ENCODE measurements at places on chromosomes 6 and 20.

DNA sequence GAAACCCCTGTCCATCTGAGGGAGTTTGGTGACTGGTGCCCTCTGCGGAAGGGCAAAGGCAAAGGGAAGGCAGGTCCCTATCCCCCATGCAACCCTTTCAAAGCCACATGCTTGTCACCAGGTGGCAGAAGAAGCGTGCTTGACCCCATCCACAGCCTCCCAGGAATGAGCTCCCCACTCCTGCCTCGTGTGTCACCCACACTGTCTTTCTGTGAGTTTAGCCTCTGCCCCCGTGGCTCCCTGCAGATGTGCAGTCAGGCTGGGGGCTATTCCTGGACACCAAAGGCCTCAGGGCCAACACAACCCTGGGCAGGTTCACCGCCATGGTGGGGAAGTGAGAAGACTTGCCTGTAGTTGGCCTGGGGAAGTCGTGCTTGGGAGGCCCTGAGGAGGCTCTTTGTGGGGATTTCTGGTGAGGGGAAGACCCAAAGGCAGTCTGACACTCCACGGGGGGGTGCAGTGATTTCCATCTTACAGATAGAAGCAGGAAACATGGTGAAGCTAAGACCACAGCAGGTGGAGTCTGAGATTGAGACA, 16.6 kb upstream of the PCMTD2 start:
- no peak for DNase-seq

- DNase-seq, result no peak
Observed at GRCh38 chr6:85866370-85866730, 223.7 kb upstream of the SYNCRIP start.

GRCh38 chr6:111958534-111958933, 85.3 kb upstream of the FYN start:
- DNase-seq, result no peak

GRCh38 chr6:132357120-132357519, 44.2 kb downstream of the MOXD1 start:
- no peak for DNase-seq

DNA sequence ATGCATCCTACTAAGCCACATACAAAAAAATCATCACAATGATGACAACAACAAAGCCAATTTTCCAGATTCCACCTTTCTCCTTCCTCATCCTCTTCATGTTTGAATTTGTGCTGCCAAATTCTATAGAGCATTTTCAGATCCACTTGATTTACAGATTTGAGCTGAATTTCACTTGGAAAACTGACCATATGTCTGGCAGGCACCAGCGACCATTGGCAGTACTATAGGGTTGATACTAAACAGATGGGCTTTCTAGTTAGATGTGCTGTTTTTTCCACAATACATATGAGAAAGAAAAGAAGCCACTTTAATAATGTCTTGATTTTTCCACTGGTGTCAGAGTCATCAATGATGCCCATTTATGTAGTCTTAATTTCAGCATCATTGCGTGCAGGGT, 127.0 kb downstream of the PHACTR3 start:
- DNase-seq, result no peak

- DNase-seq, result no peak
Observed at GRCh38 chr6:44778513-44778912, 391.0 kb downstream of the CDC5L start.

DNA sequence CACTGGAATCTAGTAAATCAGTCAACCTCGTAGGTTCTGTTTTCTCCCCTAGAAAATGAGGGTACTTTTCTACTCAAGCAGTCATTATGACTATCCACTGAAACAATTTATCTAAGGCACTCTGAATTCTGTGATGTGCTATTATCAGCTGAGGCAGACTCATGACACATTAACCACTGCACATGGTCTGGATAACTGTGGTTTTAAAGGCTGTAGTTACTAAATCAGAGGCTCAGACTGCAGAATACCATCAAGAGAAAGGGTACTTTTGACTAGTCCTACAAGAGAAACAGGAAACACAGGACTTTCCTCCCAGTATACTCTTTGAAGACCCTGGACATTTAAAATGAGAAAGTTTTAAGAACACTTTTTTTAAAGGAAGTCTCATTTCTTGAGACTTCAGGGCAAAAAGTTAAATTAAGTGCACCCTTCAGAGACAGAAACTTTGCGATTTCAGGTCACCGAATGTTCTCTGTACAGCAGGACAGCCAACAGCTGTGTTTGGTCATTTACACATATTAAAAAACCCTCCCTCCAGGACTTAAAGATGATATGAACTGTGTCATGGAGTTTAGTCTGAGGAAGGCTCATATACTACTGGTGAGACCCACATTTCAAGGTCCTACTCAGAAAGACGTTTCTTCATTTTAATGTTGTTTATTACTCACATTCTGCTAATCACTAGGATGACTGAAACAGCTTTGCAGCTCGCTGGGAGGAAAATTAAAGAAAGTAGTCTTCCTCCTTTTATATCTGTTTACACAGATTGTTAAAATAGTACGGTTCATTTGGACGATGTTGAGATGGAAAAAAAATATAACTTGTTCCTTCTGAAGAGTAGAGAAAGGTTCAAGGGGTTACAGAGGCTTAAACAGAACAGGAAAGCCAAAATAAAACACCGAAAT, 19.9 kb downstream of the ATXN1 start:
- DNase-seq, result no peak

DNA sequence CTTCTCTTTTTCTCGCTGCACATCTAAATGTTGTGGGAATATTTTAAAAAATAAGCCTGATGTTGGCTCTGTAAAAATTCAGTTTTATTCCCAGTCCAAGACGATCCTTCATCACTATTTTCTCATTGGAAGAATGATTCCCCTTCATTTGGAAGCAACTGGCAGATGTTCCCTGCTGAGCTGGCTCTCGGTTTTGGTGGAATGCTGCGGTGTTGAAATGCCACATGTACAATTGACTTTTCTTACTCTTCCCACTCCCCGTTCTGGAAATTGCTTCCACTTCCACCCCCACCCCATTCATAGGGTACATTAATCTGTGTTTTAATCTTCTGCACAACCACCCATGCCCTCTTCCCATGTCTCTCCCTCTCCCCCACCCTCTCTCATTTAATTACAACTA, 496.3 kb upstream of the MAP3K7 start:
- no peak for DNase-seq

GRCh38 chr20:371755-372542, 8.6 kb upstream of the TRIB3 start:
- DNase-seq, result peak; percentile 83

- no peak for DNase-seq
Observed at GRCh38 chr6:127382413-127382812, 39.0 kb upstream of the ECHDC1 start.

DNA sequence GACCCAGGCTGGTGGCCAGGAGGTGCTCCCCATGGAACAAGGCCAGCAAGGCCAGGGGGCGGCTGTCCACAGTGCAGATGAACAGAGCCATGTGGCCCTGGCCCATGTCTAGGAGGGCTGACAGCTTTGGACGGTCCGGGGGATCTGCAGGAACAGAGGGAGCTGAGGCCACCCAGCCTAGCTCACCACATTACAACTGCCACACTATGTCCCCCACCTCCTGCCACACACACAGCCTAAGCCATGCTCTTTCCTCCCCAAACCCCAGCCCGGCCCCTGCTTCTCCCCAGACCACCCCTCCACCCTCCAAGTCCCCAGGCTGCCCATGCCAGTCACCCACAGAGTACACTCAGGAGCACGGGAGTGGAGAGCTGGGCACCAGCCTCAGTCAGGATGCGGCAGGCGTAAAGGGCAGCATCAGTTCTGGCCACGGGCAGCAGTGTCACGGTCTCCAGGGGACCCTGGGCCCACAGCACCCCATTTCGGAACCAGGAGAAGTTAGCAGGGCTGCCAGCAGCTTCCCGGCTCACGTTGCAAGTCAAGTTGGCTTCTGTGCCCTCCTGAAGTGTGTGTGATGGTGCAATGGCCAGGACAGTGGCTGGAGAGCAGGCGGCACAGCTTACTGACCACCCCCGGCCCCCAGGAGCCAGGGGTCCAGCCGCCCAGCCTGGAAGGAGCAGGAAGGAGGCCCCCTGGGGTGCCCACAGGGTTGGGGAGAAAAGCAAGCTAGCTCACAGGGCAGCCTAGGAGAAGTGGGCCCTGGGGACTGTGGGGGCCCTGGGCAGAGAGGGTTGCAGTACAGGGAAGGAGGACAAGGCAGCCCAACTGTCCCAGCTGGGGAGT, 15.2 kb upstream of the ADAM33 start:
- DNase-seq, result no peak

DNA sequence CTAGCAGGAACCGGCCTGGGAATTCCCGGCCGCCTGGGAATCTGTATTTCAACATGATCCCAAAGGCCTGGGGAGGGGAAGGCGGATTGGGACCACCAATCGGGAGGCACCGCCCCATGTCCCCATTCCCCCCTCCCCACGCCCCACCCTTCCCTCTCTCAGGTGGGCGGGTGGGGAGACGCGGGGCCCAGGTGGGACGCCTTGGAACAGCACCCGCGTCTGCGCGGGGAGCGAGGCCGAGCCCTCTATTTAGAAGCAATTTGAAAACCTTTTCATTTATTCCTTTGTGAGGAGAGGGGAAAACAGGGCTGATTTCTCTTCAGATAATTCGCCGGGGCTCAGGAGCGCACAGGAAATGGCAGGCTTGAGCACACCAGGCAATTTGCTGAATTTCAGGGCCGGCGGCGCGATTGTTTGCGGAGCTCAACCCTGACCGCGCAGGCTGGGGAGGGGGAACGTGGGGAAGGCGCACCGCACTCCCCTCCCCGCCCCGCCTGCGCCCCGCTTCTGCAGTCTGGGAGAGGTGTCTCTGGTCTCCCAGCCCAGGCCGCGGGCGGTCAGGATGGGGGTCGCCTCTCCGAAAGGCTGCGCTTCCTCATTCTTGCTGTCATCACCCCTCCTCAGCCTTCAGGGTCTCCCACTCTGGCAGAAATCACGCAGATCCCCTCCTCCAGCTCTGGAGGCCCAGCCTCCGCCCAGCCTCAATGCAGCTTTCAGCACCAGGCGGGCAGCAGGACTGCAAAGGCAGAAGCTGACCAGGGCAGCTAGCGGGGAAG, 170.0 kb downstream of the GRM4 start:
- DNase-seq, result no peak

DNA sequence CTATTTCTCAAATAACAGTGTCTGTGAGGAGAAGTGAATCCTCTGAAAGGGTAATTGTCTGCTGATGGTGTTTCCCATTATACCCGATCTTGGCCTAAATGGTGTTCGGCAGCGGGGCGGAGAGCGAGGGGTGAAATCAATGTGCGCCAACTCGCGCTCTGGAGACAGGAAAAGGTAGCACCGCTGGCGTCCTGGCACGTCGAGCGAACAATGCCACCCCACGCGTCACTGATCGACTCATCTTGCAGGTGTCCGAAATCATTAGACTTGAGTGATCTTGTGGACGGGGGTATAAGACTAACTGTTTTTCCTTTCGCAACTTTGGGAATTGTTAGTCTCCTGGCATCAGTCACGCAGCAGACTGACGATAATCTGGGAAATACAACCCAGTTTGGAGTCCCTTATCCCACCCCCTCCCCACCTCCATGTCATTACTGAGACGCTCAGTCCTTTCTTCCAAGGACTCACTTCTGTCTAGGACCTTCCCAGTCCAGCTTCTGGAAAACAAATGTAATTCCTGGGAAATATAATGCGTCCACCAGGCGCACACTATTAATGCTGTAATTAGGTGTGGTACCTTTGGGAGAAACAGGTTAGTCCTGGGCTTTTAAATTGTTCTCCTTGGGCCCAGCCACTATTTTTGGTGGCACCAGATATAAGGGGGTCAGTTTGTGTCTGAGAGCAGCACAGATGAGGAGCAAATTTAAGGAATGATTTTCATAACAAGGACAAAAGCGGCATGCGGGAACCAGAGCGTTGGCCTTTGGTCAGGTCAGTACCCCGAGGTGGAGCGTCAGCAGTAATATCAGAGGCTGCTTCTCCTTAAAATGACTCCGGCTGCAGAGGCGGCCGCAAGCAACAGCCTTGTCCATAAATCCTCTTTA, 2.3 kb downstream of the LINC00237 start:
- DNase-seq, result no peak

DNA sequence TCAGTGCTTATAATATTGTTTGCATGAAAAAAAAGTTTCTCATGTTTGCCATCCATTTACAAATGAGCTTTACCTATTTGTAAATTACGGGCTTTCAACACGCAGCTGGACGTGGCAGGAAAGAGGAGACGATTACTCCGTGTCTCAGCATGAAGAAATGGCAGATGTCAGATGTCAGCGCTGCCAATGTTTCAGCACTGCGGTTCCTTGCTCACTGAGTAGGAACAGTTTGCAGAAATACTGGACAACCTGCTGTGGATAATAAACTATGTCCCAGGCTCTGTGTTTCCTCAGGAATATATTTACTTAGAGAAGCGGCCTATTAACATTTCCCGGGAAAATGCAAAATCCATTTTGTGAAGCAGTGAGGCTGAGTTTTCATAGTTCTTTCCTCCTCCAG, 22.7 kb downstream of the RAMACL start:
- DNase-seq, result no peak

GRCh38 chr20:12598894-12599293, 409.9 kb upstream of the SPTLC3 start:
- no peak for DNase-seq

- DNase-seq, result peak; percentile 53
Observed at GRCh38 chr6:11011787-11012234, 32.3 kb downstream of the ELOVL2 start.

- no peak for DNase-seq
Observed at GRCh38 chr6:131890091-131890490, 61.1 kb downstream of the CCN2 start.

GRCh38 chr6:167298127-167298526, 7.0 kb downstream of the UNC93A start:
- no peak for DNase-seq

- DNase-seq, result no peak
Observed at GRCh38 chr20:19918965-19919329, 98.2 kb upstream of the NAA20 start.

DNA sequence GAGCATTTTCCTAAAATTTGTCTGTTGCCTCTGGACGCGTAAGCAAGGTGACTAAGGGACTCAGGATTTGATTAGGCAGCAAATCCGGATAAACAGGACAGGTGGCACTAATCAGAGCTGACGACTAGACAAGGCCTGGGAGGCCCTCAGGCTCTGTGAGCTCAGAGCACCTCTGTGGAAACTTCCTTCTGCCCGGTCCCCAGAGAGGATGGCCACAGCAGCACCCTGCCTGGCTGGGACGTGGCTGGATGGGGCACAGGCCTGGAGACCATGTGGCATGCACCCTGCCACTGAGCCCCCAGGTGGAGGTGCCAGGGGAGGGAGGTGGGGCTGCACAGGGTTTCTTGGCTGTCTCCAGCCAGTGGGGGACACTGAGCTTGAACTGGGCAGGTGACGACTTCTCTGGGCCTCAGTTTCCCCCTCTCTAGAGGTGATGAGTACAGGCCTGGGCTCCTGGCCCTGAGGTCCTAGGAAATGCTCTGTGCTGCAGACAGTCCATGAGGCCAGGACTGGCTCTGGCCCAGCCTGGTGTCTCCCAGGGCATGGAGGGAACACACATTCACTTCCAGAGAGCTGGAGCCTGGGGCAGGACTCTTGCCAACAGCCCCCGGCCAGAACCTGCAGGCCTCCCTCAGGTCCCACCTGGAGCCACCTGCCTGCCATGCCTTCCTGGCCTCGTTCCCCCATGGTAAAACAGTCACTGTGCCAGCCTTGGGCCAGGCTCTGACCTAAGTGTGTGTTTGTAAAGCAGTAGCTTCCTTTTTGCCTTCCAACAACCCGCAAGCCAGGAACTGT, 39.6 kb upstream of the STX16 start:
- peak; percentile 39 for DNase-seq

- DNase-seq, result no peak
Observed at GRCh38 chr20:10982692-10983091, 308.9 kb upstream of the JAG1 start.

- DNase-seq, result no peak
Observed at GRCh38 chr6:121896363-121896762, 460.9 kb downstream of the GJA1 start.
